CD4-positive, alpha-beta T cell (primary cell): ENCODE measurements at places on chromosomes 6 and 20. TPM values are rescaled to one million over a fixed set of nuclear protein-coding genes. Genes with fewer than 3 reads are reported as not detected.

GRCh38 chr6:77172578-77172977 is 290.7 kb downstream of the HTR1B start:
- H3K4me1 ChIP-seq, result no peaks in the 10 kb centered on the region
- no peak for DNase-seq
- H3K36me3 ChIP-seq, result no peaks in the 10 kb centered on the region
- H3K27ac ChIP-seq, result no peak overlapping the region
- no peak overlapping the region for H3K4me3 ChIP-seq

- peaks cover 6% of the 10 kb centered on the region for H3K36me3 ChIP-seq
- peak overlapping the region; percentile 93 for H3K4me3 ChIP-seq
- peak; percentile 38 for DNase-seq
- H3K27me3 ChIP-seq, result no peaks in the 10 kb centered on the region
Measured at GRCh38 chr20:2840967-2841531, 504 bp downstream of the VPS16 start.

The OOEP gene
- 0.38 TPM for total RNA-seq

DNA sequence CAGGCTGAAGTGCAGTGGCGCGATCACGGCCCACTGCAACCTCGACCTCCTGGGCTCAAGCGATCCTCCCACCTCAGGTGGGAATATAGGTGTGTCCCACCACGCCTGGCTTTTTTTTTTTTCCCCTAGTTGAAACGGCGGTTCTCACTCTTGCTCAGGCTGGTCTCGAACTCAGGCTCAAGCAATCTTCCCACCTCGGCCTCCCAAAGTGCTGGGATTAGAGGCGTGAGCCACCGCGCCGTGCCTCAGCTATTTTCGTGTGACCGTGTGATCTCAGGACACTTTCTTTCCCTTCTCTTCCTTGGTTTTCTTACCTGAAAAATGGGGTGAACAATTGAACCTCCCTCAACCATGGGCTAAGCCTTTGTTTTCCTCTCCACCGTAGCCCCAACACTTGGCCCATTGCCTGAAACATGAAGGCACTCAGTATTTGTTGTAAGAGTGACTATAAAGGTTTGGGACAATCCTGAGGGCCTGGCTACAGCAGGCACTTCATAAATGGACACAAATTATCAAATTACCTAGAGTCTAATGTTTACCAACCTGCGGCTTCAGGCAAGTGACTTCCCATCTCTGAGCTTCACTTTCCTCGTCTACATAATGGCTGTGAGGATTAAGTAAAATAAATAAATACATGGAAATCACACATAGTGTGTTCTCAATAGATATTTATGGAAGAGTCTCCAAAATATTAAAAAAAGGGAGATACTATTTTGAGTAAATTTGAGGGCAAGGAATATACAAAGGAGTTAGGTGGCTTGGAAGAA is 31.4 kb upstream of the ID1 start:
- H3K4me1 ChIP-seq, result peaks cover 20% of the 10 kb centered on the region
- no peaks in the 10 kb centered on the region for H3K27me3 ChIP-seq
- peak overlapping the region; percentile 32 for H3K27ac ChIP-seq
- peaks cover 5% of the 10 kb centered on the region for H3K36me3 ChIP-seq
- peak overlapping the region; percentile 74 for H3K4me3 ChIP-seq

The SIRPB2 gene
- 0.20 TPM for total RNA-seq

- H3K4me1 ChIP-seq, result no peaks in the 10 kb centered on the region
- H3K27me3 ChIP-seq, result no peaks in the 10 kb centered on the region
- no peak for DNase-seq
Measured at GRCh38 chr20:7696311-7696710, 243.9 kb downstream of the HAO1 start.

DNA sequence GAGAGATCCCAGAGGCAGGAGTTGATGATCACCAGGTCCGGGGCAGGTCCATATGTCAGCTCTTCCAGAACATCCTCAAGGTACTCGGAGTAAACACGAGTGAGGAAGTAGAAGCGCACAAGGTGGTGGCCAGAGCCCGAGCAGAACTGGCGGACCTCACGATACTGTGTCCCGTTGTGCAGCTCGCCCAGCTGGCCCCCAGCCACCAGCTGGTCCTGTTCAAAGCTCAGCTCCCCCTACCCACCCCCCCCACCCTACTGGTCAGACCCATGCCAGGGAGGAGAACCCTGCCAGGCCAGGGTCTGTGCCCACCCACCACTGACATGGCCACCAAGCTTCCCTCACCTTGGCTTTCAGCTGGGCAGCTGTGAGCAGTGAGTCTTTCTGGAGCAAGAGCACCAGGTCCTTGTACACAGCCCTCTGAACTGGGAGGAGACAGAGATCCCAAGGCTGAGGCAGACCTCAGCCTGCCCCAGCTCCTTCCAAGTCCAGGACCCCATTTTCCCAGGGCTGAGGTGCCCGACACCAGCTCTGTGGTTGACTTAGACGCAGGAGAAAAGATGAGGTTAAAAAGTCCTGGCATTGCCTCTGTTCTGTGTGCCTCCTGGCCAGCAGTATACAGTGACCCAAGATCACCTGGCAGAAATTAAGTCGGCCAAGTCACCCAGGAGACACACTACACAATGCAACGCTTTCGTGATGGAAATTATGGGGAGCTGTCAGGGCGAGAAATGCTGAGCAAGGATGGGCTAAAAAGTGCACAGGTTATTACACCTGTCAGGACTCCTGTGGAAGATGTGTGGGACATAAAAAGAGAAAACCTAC is 1.4 kb downstream of the PCED1A start:
- H3K4me1 ChIP-seq, result peaks cover 31% of the 10 kb centered on the region
- no peak overlapping the region for H3K27ac ChIP-seq
- DNase-seq, result no peak
- H3K4me3 ChIP-seq, result no peak overlapping the region
- H3K36me3 ChIP-seq, result peaks cover 6% of the 10 kb centered on the region

- H3K36me3 ChIP-seq, result no peaks in the 10 kb centered on the region
- DNase-seq, result no peak
- H3K27me3 ChIP-seq, result peaks cover 90% of the 10 kb centered on the region
- H3K27ac ChIP-seq, result no peak overlapping the region
- no peak overlapping the region for H3K4me3 ChIP-seq
- H3K4me1 ChIP-seq, result peaks cover 18% of the 10 kb centered on the region
Measured at GRCh38 chr20:25077610-25078169, 4.3 kb downstream of the VSX1 start.

The CDKN1A gene
- total RNA-seq, result 98.3 TPM

The LTA gene
- 16.7 TPM for total RNA-seq

- no peaks in the 10 kb centered on the region for H3K27me3 ChIP-seq
- no peak overlapping the region for H3K27ac ChIP-seq
- H3K4me3 ChIP-seq, result no peak overlapping the region
- no peak for DNase-seq
- no peaks in the 10 kb centered on the region for H3K4me1 ChIP-seq
Measured at GRCh38 chr6:100342830-100343229, 121.9 kb downstream of the SIM1 start.
